Daoy (cell line): ENCODE measurements at places on chromosomes 11 and 22.

GRCh38 chr22:17926516-17926915, 97.8 kb downstream of the MICAL3 start:
- no peak for DNase-seq

GRCh38 chr11:65135633-65136145, 1.4 kb upstream of the SYVN1 start:
- no peak for DNase-seq

- no peak for DNase-seq
These were observed 6.7 kb downstream of the PLXNB2 start for GRCh38 chr22:50300620-50301257.

- DNase-seq: no peak
These were observed 11.5 kb downstream of the RNH1 start for GRCh38 chr11:495537-495931.

GRCh38 chr11:75470476-75471080, 37.6 kb upstream of the KLHL35 start:
- no peak for DNase-seq

DNA sequence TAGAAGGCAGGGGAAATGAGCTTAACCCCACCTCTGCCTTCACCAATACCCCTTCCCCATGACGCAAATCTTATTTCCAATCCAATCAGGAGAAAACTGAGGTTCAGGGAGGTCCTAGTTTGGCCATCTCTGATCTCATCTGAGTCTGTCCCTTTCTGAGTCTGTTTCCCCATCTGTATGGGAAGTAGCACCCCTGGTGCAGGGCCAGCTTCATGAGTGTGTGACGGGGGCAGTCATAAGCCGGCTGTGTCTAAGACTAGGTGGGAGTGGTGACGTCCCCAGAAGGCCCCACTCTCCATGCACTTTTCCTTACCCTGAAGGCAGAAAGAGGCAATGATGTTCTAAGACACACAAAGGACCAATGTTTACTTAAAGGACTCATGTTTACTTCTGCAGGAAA, 72.3 kb downstream of the MN1 start:
- no peak for DNase-seq

GRCh38 chr11:68498903-68499883, 38.6 kb downstream of the PPP6R3 start:
- no peak for DNase-seq

- no peak for DNase-seq
These were observed 151.1 kb upstream of the ISX start for GRCh38 chr22:34914846-34915245.

DNA sequence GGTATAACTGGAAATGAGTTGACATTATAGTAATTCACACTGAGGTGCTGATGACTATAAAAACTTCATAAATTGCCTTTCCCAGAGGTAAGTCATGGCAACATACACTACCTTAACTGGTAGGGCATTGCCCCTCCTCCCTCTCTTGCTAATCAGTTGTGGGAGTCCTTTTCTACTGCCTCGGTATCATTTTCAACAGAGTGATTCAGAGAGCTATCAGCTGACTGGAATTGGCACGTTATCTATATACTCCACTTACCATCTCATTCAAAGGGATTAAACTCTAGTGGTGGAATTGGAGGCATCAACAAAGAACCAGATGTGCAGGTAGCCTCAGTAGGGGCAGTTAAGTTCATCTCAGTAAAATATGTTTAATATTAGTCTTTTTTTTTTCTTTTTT, 8.0 kb upstream of the NUP160 start:
- DNase-seq: peak; percentile 34

- DNase-seq: peak; percentile 54
These were observed 4.8 kb upstream of the VPS11 start for GRCh38 chr11:119062779-119063178.

GRCh38 chr11:123460012-123460700, 30.1 kb downstream of the GRAMD1B start:
- DNase-seq: no peak

DNA sequence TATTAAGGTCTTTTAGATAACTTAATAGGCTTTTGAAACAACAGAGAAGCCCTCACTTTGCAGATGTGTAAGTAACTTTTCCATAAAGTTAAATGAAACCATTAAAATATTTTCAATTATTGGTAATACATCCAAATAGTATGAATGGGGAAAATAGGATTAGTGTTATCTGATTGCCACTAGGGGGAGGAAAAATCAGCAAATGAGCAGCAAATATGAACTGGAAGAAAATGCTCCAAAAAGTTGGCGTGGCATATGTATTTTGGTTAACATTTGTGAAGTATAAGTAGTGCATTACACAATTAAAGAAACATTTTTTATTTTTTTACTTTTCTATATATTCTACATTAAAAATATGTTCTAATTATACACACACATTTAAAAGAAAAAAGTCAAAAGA, 259.8 kb upstream of the ANO5 start:
- no peak for DNase-seq

GRCh38 chr11:19342036-19342435, 101.3 kb upstream of the E2F8 start:
- no peak for DNase-seq
